Fibroblast of skin of scalp (primary cell): ENCODE measurements at places on chromosomes 13 and 19.

DNA sequence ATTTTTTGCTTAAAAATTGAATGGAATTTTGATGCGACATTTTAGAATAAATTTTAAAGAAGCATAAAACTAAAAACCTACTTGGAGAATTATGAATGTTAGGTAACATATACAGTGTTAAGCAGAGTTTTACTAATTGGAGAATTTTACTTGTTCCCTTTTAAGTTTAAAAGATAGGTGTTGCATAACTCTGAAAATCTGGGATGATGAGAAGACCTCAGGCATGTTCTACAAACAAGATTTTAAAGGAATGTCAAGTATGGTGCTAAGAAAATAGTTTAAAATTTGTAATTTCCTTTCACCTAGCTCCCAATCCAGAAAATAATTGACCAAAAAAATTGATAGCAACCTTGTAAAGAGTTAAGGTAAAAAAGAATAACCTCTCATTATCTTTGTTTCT is 135.8 kb downstream of the RFC3 start:
- DNase-seq = no peak

DNA sequence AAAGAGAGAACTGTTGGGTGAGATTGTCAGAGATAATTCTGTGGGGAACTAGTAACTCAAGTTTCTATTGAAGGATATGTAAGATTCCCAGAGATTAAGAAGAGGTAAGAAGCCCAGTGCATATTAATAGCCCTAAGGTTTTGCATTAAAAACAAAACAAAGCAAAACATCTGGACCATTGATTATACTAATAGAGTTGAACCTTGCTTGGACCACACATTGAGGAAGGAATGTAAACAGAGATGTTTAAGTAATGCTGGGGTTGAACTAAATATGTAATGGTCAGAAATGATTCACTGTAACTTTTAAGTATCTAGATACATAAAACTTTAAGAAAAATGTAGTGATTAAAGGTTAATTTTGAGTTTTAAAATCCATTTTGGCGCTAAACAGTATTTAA is 1770.0 kb downstream of the PCDH9 start:
- peak; percentile 39 for DNase-seq

- peak; percentile 31 for DNase-seq
Measured at GRCh38 chr19:42683917-42684513, 56.3 kb downstream of the PSG3 start.

GRCh38 chr19:56404705-56405056 is 549 bp downstream of the ZNF583 start:
- DNase-seq = no peak

- no peak for DNase-seq
Measured at GRCh38 chr13:39170711-39171110, 132.5 kb downstream of the NHLRC3 start.

DNA sequence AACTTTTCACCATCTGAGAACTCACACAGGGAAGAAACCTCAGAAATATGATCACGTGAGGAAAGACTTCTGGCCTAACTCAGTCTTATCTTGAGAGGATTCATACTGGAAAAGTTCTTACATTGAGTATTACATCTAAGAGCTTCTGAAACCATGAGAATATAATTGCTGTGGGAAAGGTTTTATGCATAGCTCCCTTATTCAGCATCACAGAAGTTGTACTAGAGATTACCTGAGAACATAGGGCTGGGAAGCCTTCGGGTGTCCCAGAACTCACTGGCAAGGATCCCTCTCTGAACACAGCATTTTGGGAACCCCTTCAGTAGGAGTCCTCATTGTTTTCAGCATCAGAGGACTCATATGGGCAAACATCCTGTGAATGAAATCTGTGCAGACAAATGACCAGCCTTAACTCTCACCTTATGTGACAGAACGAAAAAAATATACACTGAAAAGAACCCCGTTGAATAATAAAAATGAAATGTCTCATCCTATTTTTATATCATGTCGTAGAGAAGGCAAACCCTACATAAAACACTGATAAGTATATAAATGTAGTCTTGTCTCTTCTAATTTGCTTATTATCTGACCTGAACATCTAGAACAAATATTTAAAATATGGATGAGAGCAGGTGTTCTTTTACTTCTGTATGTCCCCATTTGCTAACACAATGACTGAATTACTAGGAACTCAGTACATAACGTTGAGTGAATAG is 14.2 kb downstream of the ZNF274 start:
- peak; percentile 14 for DNase-seq

DNA sequence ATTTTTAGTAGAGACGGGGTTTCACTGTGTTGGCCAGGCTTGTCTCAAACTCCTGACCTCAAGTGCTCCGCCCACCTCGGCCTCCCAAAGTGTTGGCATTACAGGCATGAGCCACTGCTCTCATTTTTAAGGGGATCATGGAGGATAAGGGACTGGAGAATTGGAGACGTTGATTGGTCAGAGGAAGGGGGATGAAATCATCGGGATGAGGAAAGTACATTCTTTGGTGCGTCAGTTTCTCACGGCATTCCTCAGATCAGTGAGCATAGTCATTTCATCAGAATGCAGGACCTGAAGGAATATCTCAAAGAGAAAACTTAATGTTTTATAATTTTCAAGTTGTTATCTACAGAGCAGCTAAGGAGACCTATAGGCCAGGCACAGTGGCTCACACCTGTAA is 14.0 kb downstream of the ZNF114 start:
- DNase-seq = peak; percentile 92

DNA sequence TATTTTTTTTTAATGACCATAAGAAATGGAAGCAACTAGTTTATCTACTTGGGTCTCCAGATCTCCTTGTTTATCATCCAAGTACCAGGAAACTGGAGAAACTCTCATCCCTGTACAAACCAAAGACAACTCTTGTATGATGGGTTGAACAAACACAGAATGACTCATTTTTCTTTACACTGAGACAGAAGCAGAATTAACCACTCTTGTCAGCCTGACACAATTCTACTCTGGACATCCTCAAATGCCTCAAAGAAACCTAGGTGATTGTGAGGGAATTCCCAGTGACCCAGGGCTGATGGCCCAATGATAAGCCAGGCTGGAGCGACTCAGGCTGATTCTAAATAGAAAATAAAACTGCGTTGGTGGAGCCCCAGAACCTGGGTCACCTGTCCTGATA is 151.5 kb downstream of the ZNF737 start:
- DNase-seq = no peak

DNA sequence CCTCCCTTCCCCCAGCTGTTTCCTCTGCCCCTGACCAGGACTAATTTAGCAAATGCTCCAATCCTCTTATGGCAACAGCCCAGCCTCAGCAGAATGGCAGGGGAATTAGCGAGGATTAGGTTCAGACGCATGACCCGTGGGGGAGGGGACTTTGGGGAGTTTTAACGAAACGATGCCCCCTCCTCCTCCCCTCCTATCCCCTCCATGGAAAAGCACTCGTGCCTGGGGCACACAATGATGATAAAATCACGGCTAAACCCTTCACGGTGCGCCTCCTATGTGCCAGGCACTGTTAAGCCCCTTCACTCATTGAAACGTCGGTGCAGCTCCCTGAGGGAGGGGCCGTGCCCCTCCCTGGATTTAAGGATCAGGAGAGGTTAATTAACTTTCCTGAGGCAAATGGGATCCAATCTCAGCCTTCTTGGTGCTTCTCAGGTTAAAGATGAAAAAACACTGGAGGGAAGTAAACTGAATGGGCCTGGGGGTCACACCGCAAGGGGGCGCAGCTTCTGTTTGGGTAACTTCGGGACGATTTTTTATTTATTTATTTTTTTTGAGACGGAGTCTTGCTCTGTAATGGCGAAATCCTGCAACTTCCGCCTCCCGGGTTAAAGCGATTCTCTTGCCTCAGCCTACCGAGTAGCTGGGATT is 10.1 kb upstream of the TPRX2 start:
- DNase-seq = no peak

GRCh38 chr13:37981932-37982331 is 112.4 kb upstream of the TRPC4 start:
- no peak for DNase-seq

DNA sequence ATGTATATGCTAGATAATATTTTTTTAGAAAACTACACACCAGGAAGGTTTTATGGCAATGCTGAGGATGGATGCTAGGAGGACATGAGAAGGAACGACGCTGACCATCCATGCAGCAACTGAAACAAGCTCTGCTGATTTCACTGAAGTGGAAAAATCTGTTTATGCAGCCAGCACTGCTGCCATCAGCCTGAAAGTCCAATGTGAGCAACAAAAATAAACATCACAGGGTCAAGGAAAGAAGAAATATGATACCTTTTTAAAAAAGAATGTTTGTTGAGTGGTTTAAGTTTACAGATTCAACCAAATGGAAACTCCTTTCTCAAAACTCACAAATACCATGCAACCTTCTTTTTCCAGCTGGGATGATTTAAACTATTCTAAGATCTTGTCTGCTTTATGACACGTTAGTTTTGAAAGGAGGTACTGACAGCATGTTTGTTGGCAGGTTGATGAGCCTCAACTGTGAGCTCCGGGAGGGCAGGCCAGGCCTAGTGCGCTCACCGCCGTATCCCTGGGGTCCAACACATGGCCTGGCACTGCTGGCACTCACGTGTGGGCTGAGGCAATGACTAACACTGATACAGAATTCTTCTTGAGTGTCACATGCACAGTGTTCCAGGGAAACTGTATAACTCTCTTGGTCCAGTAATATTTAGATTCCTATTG is 46.8 kb downstream of the LATS2 start:
- DNase-seq = peak; percentile 78

DNA sequence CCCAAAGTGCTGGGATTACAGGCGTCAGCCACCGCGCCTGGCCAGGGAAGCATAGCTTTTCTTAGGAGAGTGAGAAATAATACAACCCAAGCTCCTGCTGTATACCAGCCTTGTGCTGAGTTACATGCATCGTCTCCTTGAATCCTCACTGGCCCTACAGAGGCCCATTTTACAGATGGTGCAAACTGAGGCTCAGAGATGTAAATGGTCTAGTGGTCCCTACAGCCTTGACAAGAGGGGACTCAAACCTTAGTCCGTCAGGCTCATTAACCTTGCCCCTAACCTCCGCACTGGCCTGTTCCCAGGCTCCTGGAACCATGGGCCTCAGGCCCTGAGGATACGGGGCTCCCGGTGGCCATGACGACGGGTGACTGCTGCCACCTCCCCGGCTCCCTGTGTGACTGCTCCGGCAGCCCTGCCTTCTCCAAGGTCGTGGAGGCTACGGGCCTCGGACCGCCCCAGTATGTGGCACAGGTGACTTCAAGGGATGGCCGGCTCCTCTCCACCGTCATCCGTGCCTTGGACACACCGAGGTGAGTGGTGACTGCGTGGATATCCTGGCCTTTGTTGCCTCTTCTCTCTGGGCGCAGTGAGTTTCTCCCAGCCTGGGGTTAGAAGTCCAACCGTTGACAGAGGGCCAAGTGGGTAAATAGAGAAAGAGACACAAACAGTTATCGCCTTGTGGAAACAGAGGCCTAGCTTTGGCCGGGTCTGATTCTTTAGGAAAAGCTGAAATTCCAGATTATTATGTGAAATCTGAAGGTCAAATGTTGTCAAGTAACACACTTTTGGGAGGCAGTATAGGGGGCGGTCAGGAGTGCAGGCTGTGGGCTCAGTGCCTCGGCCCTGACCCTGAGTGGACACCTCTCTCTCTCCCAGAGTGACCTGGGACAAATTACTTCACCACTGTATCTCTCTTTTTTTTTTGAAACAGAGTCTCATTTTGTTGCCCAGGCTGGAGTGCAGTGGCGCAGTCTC is 8.7 kb downstream of the MARCHF2 start:
- no peak for DNase-seq

- peak; percentile 79 for DNase-seq
Measured at GRCh38 chr19:44753932-44754749, 5.6 kb downstream of the BCL3 start.
